AG09319 (cell line): ENCODE measurements at places on chromosomes 5 and 9.

DNA sequence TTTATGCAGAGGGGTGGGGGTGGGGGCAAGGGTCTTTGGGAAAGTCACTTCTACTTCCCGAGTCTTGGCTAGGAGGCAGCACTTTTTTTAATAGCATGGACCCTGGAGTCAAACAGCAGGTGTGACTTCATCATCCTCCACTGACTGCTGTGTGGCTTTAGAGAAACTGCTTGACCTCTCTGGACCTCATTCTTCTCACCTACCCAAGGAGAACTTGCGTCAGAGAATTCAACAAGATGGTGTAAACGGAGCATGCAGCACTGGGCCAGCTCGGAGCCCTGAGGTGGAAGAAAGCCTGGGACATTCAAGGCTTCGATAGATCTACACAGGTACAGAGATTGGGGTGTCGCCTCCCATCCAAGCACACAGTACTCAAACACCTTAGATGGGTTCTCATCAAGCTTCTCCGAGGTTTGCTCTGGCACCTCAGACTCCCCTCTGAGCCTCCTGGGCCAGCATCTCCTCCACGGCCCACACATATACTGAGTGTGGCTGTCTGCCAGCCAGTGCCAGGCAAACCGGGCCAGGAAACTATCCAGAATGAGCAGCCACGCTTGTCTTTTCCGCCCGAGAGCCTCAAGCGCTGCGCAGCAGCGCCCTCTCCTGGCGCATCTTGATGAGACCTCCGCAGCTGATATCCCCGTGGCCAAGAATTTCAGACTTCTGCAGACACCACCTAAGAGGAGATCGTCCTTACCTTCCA is 4.6 kb upstream of the SLC25A48 start:
- no peak for DNase-seq

- no peak for DNase-seq
Measured at GRCh38 chr5:143890487-143890886, 78.5 kb downstream of the HMHB1 start.

- no peak for DNase-seq
Measured at GRCh38 chr5:78666041-78666444, 17.5 kb upstream of the LHFPL2 start.

DNA sequence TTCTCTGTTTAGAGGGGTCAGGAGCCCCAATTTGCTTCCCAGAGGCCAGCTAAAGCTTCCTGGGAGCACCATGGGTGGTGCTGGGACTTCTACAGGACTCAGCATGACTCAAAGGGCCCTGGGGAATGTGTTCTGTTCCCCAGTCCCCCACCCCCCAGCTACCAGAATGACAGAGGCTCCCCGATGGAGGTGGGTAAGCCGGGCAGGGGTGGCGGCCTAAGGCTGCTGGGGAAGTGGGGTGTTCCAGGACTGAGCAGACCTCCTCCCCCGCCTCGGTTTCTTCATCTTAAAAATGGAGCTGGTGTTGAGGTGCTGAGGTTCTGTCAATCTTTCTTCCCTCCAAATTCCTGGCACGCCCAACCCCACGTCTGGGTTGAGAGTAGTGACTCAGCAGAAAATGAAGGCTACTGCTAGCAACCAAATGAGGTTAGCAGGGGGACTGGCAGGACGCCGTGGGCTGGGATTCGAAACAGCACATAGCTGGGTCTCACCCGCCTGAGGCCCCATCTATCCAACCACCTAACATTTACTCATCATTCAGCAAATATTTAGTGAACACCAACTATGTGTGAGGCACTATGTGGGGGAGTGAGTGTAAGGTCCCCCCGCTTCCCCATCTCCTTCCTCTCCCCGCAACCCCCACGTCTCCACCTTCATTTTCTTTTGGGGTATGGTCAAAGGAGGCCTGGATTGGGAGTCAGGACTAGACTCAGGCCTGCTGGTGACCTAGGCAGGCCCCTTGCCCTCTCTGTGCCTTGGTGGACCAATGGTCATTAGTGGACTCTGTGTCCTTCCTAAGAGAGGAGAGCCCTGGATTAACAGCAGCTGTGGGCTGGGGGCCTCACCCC is 50.2 kb downstream of the C9orf50 start:
- DNase-seq, result peak; percentile 76

DNA sequence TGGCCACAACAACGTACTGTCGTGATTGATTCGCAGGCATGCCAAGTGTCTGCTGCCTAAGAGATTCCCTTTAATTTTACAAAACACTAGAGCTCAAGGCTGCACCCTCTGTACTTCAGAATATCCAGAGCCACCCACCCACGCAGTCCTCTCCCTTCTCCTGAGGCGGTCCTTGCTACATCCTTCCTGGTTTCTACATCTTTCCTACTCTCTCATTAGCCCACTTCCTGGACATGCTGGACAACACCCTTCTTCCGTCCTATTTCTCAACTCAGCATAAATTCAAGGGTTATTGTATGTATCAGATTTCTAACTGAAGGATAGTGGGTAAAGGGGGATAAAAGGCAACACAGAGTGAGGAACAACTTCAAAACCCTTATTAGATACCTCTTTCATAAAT is 148.4 kb upstream of the MAP3K1 start:
- no peak for DNase-seq

- no peak for DNase-seq
Measured at GRCh38 chr5:58258984-58259684, 200.8 kb downstream of the PLK2 start.

DNA sequence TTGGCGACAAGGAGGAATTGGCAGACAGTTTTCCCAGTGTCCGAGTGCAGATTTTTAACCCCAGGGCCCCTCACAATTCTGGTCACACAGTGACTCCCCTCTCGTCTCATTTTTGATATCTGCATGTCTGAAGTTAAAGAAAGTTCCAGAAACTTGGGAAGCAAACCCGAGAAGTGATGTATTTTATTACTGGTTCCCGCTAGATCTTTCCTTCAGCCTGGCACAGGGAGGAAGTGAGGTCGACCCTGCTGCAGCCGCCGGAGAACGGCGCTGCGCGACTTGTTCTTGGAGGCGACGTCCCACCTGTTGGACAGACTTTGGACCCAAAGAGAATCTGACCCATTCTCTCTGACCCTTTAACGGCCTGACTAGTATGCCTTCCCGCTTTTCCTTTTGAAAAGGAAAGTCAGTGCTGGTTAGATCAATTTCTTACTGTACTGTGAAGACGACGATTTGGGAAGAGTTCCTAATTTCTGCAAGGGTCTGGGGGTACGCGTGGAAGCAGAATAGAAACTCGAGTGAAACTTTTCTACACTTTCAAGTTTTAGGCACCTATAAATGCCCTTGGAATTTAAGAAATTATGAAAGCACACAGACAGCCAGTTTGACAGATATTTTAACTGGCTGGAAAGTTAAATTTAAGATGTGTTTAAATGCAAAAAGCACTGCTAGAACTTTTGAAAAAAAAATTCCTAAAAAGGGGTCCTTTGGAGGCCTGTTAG is 744 bp downstream of the OTULIN start:
- DNase-seq, result no peak

- no peak for DNase-seq
Measured at GRCh38 chr9:117516676-117517632, 102.1 kb upstream of the ASTN2 start.

- peak; percentile 25 for DNase-seq
Measured at GRCh38 chr5:176536132-176536901, 885 bp downstream of the RNF44 start.

DNA sequence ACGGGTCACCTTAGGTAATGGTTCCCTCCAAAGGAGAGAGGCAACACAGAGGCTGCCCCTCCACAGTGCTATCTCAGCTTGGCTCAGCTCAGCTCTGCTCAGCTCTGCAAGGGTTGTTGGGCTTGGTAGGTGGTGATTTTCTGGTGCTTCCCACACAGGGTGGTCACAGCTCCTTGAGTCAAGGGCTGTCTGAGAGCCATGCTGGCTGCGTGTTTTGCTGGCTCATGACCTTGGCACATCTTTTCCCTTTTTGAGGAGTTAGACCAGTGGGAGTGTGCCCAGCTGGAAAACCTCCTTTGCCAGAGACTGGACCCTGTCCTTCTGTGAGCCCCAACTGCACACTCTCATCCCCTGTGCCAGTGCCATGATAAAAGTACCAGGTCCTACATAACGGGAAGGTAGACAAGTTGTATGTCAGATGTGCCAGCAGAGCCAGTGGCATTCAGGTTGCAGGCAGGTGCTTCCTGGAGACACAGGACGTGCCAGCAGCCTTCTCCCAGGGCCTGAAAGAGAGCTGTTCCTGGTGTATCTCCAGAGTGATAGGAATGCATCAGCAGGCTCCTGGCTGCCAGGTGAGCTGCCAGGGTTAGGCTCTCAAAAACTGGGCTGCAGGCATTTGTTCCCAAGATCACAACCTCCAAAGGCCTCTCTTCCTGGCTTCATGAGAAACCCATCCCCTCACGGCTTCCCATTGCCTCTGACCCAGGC is 118.6 kb upstream of the CXCL14 start:
- no peak for DNase-seq

DNA sequence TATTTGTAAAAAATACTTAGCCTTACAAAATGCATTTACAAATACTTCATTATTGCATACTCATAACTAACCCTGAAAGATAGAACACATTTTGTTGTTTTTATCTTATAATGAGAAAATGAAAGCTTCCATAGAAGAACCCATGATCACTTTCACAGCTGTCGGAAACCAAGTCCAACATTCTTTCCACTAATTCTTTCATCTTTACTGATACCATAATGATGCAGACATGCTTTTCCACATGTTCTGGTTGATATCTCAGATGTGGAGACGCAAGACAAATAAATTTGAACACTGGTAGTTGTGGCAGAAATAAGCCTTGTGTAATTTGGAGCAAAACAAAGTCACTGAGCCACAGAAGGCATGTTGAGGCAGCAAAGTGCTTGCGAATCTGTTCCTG is 136.0 kb downstream of the FBXO4 start:
- no peak for DNase-seq

DNA sequence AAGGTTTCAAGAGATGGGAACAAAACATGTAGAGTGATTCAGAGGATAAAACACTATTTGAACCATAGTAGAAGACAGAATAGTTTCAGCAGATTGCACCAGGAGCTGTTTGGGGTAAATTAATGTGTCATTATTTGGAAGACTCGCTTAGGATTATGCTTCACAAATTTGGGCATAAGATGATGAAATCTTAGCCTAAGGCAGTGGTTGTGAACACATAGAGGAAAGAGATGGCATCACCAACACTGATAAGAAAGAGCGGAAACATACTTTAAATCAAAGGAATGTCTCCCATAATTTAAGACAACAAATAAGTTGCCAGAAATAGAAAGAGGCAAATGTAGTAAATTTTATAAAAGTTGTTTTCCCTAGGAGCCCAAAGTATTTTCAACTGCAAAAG is 66.1 kb upstream of the TBCA start:
- no peak for DNase-seq

DNA sequence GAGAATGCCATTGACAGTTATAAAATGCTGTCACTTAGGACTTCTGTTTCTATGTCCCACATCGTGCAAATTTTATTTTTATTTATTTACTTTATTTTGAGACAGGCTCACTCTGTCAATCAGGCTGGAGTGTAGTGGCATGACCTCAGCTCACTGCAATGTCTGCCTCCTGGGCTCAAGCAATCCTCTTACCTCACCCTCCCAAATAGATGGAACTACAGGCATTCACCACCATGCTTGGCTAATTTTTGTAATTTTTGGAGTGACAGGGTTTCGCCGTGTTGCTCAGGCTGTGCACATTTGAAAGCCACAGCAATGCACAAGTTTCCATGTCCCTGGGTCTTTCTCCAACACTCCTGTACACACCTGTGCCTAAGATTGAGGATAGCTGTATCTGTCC is 51.8 kb downstream of the ADAMTS16 start:
- DNase-seq, result no peak

- DNase-seq, result no peak
Measured at GRCh38 chr9:71112866-71113265, 8.6 kb downstream of the TRPM3 start.

GRCh38 chr9:124133727-124134126 is 122.2 kb downstream of the LHX2 start:
- DNase-seq, result no peak

DNA sequence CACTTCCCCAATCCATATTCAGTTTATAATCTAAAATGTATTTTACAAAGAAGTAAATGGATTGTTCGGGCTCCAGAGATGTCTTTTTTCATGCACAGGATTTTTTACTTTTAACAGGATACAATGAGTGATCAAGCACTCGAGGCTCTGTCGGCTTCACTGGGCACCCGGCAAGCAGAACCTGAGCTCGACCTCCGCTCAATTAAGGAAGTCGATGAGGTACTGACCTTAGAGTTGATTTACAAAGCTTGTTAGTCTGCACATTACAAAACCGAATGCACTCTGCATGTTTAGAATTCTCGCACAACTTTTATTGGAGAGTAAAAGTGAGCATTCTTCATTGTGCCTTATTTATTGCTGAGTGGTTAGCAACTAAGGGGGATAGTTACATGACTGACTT is 65.2 kb downstream of the ERAP1 start:
- no peak for DNase-seq

GRCh38 chr5:173330338-173331206 is 2.4 kb upstream of the STC2 start:
- no peak for DNase-seq

- DNase-seq, result peak; percentile 74
Measured at GRCh38 chr9:82031538-82032280, 43.1 kb downstream of the SPATA31D1 start.

GRCh38 chr5:158436271-158437065 is 577.5 kb upstream of the CLINT1 start:
- no peak for DNase-seq

DNA sequence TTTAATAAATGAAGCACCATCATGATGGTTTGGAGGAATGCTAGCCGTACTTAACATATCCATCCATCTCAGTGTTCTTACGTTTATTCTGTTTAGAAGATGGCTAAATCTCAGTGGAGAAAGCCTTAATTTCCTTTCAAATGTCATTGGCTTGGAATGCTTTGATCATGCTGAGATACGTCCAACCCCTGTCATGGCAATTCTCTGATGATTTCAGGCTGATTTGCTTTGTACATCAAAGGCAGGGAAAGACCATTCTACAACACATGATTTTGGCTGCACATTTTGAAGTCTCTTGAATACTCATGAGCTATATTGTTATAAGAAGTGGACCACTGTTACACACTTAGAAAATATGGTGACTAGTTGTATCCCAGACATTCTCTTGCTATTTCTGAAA is 1048.4 kb downstream of the MAT2B start:
- no peak for DNase-seq

GRCh38 chr9:4490705-4491625 is 697 bp downstream of the SLC1A1 start:
- no peak for DNase-seq

- no peak for DNase-seq
Measured at GRCh38 chr5:107154593-107154992, 516.1 kb downstream of the EFNA5 start.

GRCh38 chr5:172429201-172429940 is 25.0 kb downstream of the SH3PXD2B start:
- peak; percentile 84 for DNase-seq

GRCh38 chr5:51806677-51807076 is 423.4 kb downstream of the ISL1 start:
- no peak for DNase-seq

DNA sequence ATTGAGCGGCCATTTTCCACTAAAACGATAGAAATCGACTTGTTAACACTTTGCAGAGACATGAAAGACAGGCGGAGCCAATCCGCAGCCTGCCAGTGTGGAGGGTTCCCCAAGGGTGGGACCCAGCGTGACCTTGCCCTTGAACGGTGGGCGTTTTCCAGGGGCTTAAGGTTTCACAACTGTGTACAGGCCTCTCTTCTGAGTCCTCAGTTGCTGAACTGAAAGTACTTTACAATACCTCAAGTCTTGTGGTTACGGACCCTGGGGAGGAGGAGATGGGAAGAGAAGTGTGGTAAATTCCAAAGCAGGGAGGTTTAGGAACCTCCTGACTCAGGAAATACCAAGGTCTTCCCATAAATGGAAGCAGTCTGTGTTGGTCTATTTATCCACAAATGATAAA is 68.2 kb upstream of the CKMT2 start:
- DNase-seq, result no peak

GRCh38 chr5:169390265-169390664 is 89.3 kb upstream of the SLIT3 start:
- DNase-seq, result no peak
